ENCODE measurements at places on chromosomes 3 and 15.

DNA sequence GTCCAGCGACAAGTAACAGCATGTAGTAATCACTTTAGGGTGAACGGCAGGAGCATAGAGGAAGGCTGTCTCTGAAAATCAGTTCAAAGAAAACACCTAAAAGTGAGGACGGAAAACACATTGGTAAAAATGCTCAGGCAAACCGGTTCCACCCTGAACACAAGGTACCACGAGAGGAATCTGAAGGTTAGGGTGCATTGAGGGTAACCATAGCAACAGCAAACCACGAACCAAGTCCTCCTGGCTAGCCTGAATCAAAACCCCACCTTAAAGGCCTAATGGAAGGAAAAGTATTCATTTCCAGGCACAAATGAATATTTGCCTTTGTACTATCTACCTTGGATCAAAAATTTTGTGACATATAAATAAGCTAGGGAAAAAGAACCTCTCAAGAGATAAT, 315.0 kb downstream of the OCA2 start:
- DNase-seq, result no peak

- no peak for DNase-seq
Observed at GRCh38 chr3:192884777-192885773, 32.6 kb downstream of the MB21D2 start.

DNA sequence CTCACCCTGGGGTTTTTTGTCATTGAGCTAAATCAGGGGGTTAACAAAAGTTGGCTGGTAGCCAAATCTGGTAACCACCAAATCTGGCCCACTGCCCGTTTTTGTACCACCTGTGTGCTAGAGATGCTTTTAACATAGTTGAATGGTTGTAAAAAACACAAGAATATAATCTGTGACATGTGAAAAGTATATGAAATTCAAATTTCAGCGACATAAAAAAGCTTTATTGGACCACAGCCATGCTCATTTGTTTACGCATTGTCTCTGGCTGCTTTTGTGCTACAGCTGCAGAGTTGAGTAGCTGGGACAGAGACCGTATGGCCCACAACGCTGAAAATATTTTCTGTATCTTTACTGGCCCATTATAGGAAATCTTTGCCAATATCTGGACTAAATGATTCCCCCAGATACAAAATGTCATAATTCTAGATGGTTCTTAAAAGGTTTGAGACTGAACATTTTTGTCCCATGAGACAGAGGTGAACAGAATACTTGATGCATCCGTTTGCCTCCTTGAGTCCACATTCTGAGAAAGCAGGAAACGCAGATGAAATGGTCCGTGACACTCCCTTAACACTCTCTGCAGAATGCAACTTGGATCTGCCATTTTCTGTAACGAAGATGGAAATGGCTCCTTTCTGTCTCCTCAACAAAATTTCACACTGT, 120.9 kb upstream of the PDZRN3 start:
- DNase-seq, result no peak

- no peak for DNase-seq
Observed at GRCh38 chr3:174035328-174035886, 637.9 kb downstream of the NLGN1 start.

GRCh38 chr15:94924057-94924456, 692.7 kb downstream of the MCTP2 start:
- DNase-seq, result no peak

DNA sequence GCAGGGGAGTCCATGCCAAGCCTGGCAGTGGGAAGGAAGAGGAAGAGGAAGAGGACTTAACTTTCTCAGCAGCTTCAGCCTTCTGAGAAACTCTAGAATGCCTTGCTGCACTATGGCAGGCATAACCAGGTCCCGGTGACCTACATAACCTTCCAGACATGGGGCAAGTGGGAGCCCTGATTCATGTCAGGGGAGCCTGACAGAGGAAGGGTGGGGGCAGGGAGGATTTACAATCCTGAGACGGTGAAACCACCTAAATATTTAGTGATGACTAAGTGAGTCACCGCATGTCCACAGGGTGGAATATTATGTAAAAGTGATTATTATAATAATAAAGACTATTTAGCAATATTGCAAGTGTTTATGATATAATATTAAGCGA, 46.7 kb downstream of the AMOTL2 start:
- no peak for DNase-seq

- no peak for DNase-seq
Observed at GRCh38 chr15:56254265-56254664, 10.6 kb upstream of the RFX7 start.

DNA sequence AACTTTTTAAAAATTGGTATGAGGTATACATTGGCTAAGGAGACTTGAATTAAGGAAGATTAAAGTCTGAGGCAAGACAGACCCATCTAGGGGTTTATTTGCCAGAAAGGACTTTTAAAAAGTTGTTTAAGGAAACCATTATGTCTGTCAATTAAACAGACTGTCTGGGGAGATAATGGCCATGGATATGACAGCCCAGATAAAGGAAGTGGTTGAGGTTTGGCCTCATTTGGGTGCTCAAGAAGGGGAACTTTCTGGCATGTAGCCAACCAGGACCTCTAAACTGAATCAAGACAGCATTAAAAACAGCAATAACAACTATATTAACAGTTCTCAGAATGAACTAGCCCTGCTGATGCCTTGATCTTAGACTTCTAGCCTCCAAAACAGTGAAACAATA, 9.9 kb upstream of the CD200R1L start:
- DNase-seq, result peak; percentile 23

Data from activated CD4-positive, alpha-beta T cell treated with anti-CD3 and anti-CD28 coated beads, Interleukin-10, Interleukin-2, amounts not matched to agents 100 ng/mL and 50 ng/mL, durations not matched to agents 16 hours and 8 hours (primary cell).